Smooth muscle cell of the pulmonary artery (primary cell): ENCODE measurements at places on chromosomes 7 and 10. TPM values are rescaled to one million over a fixed set of nuclear protein-coding genes. Genes with fewer than 3 reads are reported as not detected.

The HTR5A gene
- total RNA-seq: not detected in 2 replicates

The BTBD16 gene
- 0.13 TPM in 1 of 2 replicates, not detected in the other for total RNA-seq

The ECD gene
- 19.8 and 21.4 TPM in 2 replicates for total RNA-seq

The ATOH7 gene
- 0.07 TPM in 1 of 2 replicates, not detected in the other for total RNA-seq

The EZH2 gene
- total RNA-seq: 2.3 and 3.4 TPM in 2 replicates

The COL28A1 gene
- total RNA-seq: 0.07 and 0.17 TPM in 2 replicates

The BMPR1A gene
- total RNA-seq: 55.2 and 60.5 TPM in 2 replicates

The TMEM270 gene
- total RNA-seq: not detected in 2 replicates

The RPEL1 gene
- 0.07 TPM in 1 of 2 replicates, not detected in the other for total RNA-seq

The SLC26A3 gene
- not detected in 2 replicates for total RNA-seq

The PDCD11 gene
- total RNA-seq: 28.0 and 47.1 TPM in 2 replicates

The ENTPD1 gene
- 0.92 and 2.7 TPM in 2 replicates for total RNA-seq

The CLRN3 gene
- total RNA-seq: not detected in 2 replicates

The DNAH11 gene
- total RNA-seq: 0.92 and 2.5 TPM in 2 replicates

The AOAH gene
- total RNA-seq: not detected in 2 replicates

The ADRA2A gene
- total RNA-seq: 0.20 and 2.0 TPM in 2 replicates

The ABCC2 gene
- total RNA-seq: 0.59 and 1.2 TPM in 2 replicates

The UPK3B gene
- total RNA-seq: 0.39 and 0.46 TPM in 2 replicates
